Effector CD4-positive, alpha-beta T cell (primary cell): ENCODE measurements at places on chromosomes 3 and 15.

GRCh38 chr3:71201939-71202338 lies 381.6 kb downstream of the FOXP1 start:
- no peak for DNase-seq

- no peak for DNase-seq
Observed at GRCh38 chr3:138289260-138289659, 40.4 kb downstream of the NME9 start.

- no peak for DNase-seq
Observed at GRCh38 chr3:195238081-195238571, 32.8 kb downstream of the XXYLT1 start.

DNA sequence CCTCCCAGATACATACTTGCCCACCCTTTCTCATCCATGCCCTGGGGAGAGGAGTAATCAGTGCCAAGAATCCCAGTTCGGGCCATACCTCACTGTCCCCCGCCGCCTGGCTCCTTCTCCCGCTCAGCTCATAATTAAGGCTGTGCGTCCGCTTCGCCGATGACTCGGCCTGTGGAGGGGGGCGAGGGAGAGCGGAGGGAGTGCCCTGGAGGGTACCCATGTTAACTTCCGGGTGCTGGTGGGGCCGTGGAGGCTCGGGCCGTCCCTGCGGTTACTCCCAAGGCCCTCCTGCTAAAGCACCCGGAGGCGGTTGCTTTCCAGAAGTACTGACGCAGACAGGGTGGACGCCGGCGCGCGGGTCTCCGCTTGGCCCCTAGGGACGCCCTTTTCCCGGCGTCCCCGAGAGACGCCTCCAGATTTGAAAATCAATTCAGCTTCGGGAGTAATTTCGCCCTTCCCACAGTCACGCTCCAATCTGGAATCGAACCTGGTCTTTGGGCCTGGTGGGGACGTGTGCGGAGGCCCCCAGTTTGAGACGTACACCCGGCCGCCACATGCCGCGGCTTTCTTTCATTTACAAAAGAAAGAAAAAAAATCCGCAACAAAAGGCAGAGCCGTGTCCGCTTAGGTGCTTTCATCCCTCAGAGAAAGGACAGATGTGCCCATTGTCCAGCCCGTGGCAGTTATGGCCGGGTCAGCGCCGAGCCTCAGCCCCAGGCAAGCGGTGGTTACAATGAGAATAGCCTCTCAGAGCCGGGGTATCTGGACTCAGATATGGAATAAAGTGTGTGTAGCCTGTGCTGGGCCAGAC lies 1.0 kb upstream of the ONECUT1 start:
- DNase-seq = no peak

- DNase-seq = no peak
Observed at GRCh38 chr15:74252291-74252690, 16.2 kb downstream of the CCDC33 start.
